Right renal pelvis (tissue), 4 donors: ENCODE measurements at places on chromosomes 1 and 21.

- no peak for DNase-seq
Observed at GRCh38 chr1:214967865-214968575, 114.5 kb upstream of the KCNK2 start.

- DNase-seq, result no peak
Observed at GRCh38 chr21:23725576-23725975, 1881.7 kb downstream of the MRPL39 start.

DNA sequence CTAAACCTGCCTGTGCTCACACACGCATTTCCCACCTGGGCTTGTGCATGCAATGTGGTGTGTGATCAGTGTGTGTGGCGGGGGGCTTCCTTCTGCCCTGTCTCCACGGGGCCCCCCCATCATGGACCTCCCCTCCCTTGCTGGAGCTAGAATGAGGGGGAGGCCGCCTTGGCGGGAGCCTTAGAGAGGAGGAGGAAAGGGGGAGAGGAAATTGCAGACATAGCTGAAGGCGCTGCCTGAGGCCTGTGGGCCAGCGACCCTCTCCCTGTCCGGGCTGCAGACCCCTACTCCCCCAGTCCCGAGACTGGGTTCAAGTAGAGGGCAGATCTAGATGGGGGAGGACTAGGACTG, 883 bp upstream of the EVA1B start:
- no peak for DNase-seq

DNA sequence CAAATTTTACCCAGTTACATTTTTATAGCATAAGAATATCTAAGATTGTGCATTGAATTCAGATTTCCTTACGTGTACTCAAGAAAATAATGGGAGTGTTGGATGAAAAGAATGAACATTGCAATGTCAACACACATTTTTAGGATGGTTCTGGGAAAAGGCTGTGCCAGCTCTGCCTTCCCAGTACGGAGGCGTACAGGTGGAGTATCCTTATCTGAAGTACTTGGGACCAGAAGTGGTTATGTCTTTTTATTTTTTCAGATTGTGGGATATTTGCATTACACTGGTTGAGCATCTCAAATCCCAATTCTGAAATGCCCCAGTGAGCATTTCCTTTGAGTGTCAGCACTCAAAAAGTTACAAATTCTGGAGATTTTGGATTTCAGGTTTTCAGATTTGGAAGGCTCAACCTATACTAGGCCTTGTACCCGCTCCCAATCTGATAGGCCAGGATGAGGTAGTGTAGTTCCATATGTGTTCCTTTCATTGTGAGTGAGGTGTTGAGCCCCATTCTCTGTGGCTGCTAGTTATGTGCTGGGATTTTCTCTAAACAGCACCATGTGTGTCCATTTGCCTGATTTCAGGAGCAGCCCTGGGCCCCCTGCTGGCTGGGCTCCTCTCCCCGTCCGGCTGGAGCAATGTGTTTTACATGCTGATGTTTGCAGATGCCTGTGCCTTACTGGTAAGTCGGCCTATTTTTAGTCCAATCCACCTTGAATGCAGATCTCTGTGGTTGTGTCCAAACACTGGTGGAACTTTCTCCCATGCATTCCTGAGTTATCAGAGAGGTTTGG, 60.8 kb downstream of the SLC37A1 start:
- no peak for DNase-seq

DNA sequence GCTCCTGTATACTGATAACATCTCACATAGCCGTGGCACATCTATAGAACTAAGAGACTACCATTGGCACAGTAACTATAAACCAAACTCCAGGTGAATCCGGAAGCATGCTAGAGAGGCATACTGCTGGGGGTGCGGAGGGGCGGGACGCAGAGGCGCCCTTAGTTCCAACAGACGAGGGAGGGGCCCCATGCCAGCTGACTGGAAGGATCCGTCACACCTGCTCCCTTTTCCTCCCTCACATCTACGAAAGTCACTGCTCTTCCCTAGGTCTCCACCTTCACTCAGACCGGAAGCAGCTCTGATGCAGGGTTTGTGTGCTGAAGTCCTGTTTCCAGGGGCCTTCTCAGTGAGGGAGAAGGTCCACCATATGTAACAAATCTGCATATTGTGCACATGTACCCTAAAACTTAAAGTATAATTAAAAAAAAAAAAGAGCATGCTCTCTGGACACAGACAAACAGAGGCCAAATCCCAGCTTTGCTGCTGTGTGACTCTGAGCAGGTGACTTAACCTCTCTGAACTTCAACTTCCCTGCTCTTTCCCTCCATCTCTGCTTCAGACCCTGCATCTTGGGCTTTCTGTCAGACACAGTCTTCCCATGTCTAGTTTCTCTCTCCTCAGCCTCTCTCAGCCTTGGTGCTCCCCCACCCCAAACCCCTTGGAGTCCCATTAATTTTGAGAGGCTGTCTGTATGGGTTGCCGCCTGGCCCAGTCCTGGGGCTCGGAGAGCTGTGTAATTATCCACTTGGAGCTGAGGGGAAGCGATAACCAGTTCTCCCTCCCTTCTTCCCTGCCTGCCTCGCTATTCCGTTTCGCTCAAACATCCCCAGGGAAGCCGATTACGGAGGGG, 7.8 kb upstream of the GJB5 start:
- no peak for DNase-seq

- no peak for DNase-seq
Observed at GRCh38 chr1:25617625-25618432, 1.2 kb downstream of the MAN1C1 start.

GRCh38 chr1:153711026-153711425, 16.8 kb upstream of the INTS3 start:
- DNase-seq, result no peak

DNA sequence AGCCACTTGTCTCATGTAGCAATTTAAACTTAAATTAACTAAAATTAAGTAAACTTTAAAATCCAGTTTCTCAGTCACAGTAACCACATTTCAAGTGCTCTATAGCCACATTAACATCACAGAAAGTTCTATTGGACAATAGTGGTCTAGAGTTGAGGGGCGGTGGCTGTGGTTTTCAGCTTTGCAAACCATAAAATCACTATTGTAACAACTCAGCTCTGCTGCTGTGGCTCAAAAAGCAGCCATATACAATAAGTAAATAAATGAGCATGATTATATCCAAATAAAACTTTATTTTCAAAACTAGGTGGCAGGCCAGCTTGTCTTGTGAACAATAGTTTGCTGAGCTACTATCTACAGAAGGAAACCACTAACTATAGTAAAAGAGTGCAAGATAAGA, 43.4 kb upstream of the C1orf53 start:
- DNase-seq, result no peak

DNA sequence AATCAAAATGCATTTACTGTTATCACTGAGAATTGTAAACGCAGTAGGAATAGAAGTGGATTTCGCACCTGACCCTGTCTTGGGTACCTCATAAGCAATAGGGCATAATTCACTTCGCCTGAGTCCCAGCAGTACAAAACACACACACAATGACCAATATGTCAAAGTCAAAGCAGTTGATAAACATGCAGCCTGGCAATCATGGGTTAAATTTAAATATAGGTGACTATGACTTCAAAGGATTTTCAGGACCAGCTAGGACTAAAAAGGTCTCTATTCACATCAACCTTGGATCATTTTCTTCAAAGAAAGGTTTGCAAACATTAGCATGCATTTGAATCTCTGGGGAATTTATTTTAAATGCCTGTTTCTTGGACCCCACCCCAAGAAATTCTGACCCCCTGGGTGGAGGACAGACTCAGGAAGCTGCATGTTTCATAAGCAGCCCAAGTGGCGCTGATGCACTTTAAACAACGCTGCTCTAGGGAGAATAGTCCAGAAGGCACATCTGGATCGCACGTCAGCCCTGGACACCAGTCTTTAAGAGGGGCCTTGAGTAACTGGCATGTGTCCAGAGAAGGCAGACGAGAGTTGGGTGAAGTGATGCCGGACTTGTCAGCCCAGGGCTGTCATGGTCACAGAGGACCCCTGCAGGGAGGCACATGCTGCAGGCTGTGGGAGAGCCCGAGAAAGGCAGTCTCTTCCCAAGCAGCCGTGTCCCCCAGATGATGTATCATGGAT, 55.7 kb upstream of the EFHD2 start:
- DNase-seq, result no peak

- no peak for DNase-seq
Observed at GRCh38 chr1:92599184-92599583, 112.5 kb upstream of the GFI1 start.

GRCh38 chr1:22340066-22340465, 111.6 kb upstream of the ZBTB40 start:
- no peak for DNase-seq

DNA sequence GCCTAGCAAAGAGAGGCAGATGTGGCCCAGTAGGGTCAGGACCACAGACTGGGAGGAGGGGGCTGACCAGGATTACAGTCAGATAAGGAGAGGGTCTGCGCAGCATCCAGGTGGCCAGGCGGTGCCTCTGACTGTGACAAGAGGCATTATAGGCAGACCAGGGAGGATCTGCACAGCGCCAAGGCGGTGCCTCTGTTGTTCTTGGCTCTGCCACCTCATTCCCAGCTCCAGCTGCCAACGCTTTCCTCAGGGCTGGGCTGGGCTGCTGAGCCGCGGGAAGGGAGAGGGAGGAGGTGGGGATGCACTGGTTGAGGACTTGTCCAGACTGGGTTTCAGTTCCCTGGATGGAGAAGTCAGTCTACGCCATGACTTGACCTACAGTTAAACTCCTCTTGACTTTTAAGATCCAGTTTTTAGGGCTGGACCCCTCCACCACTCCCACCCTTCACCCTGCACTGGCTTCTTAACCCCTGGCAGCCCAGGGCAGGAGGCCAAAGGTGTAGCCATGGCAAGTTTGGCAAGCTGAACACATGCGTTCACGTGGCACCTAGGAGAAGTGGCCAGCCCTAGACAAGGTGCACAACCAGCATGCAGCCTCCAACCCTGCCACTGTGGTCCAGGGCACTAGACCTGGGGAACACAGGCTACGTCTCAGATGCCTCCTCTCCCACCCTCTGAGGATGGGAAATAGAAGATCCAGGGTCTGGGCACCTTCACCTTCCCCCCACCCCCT, 4.5 kb upstream of the CRABP2 start:
- no peak for DNase-seq

DNA sequence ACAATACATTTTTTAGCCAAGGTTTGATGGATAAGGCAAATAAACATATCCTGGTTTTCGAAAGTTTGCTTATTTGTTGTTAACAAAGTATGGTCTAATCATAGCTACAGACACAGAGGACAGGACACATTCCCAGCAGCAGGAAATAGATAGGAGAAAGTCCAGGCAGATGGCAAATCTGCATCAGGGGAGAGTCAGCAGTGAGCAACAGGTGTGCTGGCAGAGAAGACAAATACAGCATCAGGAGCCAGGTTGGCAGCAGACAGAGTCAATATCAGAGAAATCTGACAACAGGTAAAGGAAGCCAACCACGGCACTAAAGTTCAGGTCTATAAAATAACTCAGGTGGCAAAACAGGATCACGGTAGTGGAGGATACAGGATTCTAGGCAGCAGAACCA, 210.7 kb upstream of the PTBP2 start:
- DNase-seq, result no peak

- DNase-seq, result no peak
Observed at GRCh38 chr1:185938396-185938795, 204.2 kb downstream of the HMCN1 start.

- DNase-seq, result no peak
Observed at GRCh38 chr1:242639104-242639503, 114.6 kb upstream of the PLD5 start.

DNA sequence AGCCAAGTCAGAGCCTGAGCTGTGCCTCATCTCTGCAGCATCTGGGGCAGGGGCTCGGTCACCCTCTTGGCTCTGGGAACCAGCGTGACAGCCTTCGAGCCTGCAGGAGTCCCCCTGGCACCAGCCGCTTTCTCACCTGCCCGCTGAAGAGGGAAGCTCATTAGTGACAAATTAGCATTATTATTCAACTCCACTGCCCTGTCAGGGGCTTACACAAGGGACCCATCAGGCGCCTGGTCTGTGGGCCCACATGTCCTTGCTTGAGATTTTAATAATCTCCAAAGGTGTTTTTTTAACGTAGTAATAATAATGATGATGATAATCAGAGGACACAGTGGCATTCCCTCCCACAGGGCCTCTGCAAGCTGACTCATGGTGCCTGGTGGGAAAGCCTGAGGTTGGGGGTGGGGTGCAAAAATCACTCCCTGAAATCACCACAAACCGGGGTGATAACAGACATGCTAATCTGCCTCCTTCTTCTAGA, 98.1 kb upstream of the IGSF21 start:
- no peak for DNase-seq

- no peak for DNase-seq
Observed at GRCh38 chr1:225483818-225484656, 56.2 kb upstream of the LBR start.

DNA sequence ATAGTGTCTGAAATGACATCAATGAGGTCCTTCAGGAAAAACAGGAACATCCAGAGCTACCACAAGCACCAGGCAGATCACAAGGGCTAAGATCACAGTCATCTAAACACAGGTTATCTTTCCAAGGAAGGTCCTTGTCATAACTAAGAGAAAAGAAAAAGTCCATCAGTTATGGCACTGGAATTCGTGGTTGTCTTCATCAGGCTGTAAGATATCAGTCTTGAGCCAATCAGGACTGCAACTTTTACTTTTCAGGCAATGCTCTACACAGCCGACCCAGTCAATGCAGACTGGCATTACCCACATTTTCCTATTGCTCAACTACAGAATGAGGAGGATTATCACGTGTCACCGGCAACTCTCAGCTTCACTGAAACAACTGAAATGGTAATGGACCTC, 26.4 kb downstream of the SORT1 start:
- DNase-seq, result no peak

DNA sequence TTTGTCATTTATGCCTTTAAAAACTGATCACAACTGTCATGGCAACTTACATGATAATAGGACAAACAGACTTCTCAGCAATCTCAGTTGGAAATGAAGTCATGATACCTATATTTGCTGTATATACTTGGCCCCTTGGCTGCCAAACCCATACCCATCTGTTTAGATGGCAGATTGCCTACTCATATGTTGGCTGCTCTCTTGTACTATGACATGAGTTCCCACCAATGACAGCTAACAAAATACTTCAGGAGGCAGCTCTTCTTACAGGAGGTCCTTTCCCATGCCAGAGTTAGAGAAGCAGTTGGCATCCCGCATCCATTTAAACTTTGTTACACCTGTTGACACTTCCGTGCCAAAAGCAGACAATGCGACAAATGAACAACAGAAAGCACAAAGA, 603.1 kb upstream of the ADGRL2 start:
- no peak for DNase-seq

DNA sequence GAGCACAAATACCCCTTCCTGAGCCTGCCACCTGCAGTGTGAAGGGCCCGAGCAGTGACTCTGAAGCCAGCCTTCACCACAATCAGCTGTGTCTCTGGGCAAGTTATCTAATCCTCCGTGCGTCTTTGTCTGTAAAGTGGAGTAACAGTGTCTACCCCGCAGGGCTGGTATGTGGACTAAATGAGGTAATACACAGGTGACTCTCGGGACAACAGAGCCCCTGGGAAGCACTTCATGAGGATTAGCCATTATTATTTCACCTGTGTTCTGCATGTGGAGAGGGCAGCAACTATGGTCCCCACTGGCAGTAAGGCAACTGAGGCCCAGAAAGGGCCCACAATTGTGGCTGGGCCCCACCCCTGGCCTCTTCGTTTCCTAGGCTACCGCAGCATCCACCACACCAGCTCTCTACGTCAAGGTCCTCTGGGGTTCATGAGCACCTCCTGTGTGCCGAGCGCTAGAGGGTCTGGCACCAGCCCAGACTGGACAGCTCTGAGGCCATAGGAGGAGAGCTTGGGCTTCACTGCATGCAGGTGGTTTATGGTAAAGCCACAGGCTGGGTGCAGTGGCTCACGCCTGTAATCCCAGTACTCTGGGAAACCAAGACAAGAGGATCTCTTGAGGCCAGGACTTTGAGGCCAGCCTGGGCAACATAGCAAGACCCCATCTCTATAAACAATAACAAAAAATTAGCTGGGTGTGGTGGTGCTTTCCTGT, 41.3 kb upstream of the LRP8 start:
- DNase-seq, result no peak
